RWPE2 (cell line): ENCODE measurements at places on chromosomes 6 and 20.

DNA sequence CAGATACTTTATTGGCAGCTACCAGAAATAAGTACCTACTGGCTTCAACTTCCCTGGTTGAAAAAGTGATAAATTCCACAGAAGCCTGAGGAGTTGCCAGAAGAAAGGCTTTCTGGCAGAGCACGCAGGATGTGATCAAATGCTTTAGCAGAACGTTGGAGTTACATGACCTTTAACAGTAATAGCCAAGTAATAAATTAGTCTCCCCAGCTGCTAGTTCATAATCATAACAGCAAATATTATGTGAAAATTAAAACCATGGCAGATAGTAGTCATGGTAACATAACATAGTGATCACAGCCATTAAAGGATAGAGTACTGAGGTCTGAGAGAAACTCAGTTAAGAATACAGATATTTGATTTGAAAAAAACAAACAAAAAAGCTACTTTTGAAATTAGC lies 567.7 kb downstream of the ADGRB3 start:
- DNase-seq: no peak

DNA sequence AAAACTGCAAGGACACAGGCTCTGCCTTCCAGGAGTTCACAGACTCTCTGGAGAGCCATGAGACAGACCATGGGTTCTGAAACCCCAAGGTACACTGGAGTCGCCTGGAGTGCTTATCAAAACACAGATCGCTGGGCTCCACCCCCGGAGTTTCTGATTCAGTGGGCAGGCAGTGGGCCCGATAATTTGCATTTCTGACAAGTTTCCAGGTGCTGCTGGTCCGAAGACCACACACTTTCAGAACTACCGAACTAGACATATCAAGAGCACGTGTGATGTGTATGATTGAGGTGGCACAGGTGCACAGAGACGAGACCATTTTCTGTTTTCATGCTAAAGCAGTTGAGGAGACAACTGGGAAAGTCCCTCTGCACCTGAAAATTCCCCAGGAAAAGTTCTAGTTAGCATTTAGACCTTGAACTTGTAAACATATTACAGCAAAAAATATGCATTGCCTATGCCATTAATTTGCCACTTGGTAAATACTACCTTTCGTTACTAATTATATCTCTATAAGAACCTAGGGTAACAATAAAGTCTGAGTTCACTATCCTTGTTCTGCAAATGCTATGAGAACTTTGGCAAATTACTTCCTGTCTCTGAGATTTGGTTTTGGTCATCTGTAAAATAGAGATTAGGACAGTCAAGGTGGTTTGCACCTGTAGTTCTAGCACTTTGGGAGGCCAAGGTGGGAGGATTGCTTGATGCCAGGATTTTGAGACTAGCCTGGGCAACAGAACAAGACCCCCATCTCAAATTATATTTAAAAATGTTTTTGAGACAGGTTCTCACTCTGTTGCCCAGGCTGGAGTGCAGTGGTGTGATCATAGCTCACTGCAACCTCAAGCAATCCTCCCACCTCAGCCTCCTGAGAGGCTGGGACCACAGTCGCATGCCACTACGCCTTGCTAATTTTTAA lies 14.3 kb upstream of the PIM1 start:
- no peak for DNase-seq

- no peak for DNase-seq
Measured at GRCh38 chr6:107323133-107323785, 136.1 kb downstream of the PDSS2 start.

- DNase-seq: no peak
Measured at GRCh38 chr6:5930143-5930770, 76.5 kb downstream of the NRN1 start.

GRCh38 chr6:52020945-52021570 lies 66.4 kb downstream of the PKHD1 start:
- no peak for DNase-seq

GRCh38 chr6:37785663-37786270 lies 33.8 kb upstream of the ZFAND3 start:
- no peak for DNase-seq

DNA sequence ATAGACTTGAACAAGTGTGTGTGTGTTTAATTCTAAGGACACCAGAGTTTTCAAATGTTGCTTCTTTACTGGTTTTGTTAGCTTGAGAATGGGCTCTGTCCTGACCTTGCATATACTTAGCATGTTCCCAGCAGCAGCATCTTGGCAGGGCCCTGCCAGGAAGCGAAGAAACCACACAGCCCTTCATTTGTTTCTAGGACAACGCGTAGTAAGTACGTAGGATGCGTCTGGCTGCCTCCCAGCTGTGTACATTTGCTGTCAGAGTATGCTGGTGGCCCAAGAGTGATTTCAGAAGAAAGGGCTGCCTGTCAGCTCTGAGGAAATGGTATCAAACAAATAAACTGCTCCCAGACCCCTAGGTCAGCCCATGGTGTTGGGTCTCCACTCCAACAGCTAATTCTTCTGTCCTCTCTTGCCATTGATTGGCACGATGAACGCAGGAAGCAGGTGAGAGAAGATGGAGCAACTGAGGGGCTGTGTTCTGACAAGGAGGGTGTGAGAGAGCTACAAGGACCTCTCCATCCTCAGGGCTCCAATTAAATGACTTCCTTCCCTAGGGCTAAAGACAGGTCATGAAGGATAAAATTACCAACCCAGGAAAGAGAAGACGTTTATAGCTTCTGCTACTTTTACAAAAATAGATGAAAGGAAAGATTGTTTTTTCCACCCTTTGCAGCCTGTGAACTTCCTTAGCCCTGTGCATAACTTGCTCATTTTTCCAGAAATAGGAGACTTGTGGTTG lies 55.9 kb upstream of the HDDC2 start:
- DNase-seq: no peak

DNA sequence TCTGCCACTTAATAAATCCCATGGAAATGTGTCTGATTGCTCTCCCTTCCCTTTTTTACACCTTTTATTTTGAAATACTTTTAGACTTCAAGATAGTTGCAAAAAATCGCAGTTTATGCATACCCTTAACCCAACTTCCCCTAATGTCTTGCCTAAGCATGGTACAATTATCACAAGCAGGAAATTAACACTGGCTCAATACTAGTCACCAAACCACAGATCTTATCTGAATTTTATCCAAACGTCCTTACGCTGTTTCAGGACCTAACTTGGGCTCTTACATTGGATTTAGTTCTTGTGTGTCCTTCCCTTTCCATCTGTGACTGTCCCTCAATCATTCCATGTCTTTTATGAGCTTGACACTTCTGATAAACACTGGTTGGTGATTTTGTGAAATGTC lies 146.3 kb downstream of the ZNF217 start:
- DNase-seq: no peak

- DNase-seq: no peak
Measured at GRCh38 chr6:169172946-169173345, 80.7 kb downstream of the THBS2 start.

- DNase-seq: no peak
Measured at GRCh38 chr6:145213614-145214013, 521.7 kb downstream of the EPM2A start.

DNA sequence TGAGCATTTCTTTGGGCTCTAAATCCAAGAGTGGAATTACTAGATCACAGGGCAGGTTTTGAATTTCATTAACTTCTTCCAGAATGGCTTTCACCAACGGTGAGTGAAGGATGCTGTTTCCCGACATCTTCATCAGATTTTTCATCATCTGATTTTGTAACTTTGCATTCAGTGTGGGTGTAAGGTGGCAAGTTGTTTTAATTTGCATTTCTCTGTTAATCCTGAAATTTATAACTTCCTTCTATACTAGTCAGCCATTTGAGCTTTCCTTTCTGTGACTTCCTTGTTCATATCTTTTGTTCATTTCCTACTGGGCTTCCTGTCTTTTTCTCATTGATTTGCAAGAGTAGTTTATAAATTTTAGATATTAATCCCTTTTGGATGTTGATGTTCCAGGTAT lies 18.7 kb upstream of the HCK start:
- no peak for DNase-seq

GRCh38 chr6:5318617-5319272 lies 57.4 kb downstream of the FARS2 start:
- DNase-seq: no peak

GRCh38 chr6:14550822-14551221 lies 433.2 kb downstream of the CD83 start:
- DNase-seq: no peak

- no peak for DNase-seq
Measured at GRCh38 chr6:149084808-149085556, 232.5 kb upstream of the TAB2 start.

- DNase-seq: no peak
Measured at GRCh38 chr6:47519279-47519678, 41.7 kb downstream of the CD2AP start.

GRCh38 chr20:61159957-61160686 lies 91.9 kb upstream of the CDH4 start:
- DNase-seq: peak; percentile 63

- no peak for DNase-seq
Measured at GRCh38 chr6:51651132-51651817, 436.1 kb downstream of the PKHD1 start.

GRCh38 chr6:108561742-108562502 lies 1.2 kb downstream of the FOXO3 start:
- peak; percentile 70 for DNase-seq

DNA sequence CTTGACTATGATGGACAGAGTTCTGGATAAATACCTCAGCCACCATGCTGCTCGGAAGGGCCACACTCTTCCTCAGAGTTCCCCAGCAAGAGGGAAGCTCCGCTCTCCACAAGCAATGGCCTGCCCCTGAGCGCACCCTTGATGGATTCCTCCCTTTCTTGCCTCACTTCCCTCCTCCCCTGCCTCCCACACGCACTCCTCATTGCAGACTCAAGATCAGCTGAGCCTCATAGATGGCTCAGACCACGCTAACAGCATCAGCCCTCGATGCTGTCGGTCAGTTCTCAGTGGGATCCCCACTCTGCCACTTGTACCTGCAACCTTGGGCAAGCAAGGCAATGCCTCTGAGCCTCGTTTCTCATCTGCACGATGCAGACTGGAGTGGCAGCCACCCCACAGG lies 123.3 kb downstream of the BMP7 start:
- no peak for DNase-seq

GRCh38 chr6:170093658-170094596 lies 197.0 kb downstream of the DLL1 start:
- peak; percentile 67 for DNase-seq

- peak; percentile 72 for DNase-seq
Measured at GRCh38 chr6:28865401-28866204, 58.2 kb downstream of the TRIM27 start.

GRCh38 chr20:59625214-59625922 lies 21.0 kb downstream of the PHACTR3 start:
- peak; percentile 71 for DNase-seq

GRCh38 chr6:79787626-79788025 lies 156.5 kb downstream of the SH3BGRL2 start:
- DNase-seq: no peak

DNA sequence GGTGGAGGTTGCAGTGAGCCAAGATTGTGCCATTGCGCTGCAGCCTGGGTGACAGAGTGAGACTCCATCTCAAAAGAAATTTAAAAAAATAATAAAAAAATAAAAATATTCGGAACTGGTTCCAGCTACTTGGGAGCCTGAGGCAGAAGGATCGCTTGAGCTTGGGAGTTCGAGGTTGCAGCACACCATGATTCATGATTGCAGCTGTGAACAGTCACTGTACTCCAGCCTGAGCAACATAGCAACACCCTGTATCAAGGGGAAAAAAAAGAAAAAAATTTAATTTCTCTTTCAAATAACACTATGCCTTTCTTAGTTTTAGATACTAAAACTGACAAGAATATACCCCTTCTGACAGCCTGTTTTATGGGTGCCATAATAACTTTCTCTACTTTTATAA lies 10.5 kb downstream of the KDM1B start:
- DNase-seq: no peak

- DNase-seq: no peak
Measured at GRCh38 chr20:15917283-15917682, 656.0 kb downstream of the KIF16B start.

DNA sequence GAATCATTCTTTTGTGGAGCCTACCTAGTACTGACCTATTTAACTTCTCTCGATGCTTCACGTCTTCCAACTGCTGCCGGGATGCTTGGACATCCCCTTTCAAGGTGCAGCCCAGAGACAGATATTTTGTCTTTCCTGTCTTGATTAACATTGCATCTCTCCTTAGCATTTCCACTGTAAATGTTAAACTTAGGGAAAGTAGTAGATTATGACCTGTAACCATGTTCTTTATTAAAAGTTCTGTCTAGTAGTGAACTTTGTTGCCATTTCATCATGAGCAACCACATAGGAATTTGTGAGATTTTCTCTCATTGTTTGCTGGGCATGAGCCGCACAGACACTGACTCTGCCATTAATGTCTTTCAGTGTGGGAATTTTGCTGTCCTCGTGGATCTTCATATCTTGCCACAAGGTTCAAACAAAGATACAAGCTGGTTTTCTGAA lies 117.9 kb downstream of the JAG1 start:
- no peak for DNase-seq

DNA sequence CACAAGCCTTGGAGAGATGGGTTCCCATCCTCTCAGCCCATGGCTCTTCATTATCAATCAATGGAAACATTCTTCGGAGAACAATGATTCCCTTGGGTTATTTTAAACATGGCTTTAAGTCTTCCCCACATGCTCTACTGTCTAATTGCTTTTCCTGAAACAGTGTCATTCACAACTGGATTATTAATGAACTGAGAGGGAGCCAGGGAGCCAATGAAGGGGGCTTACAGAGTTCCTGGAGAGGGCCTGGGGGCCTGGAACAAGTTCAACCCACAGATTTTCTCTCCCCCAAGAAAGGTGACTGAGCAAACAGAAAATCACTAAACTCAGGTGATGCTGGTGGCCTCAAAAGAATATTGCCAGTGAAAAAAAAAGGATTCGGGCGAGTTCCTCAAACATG lies 1.3 kb upstream of the PPP1R16B start:
- DNase-seq: peak; percentile 23

DNA sequence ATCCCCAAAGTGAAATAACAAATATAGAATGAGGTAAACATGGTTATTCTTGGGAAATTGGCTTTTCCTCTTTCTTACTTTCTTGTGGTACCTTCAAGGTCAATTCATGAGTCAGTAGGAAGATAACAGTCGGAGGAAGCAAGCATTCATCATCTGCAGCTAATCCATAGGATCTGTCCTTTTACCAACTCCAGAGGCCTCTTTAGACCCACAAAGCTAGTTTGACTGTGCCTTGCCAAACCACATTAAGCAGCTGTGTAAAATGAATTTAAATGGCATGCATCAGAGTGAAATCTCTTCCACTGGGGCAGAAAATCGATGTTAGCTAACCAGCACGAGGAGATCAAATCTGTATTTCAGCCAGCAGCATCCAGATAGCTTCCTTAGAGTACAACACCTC lies 171.3 kb downstream of the TMEM242 start:
- DNase-seq: no peak

DNA sequence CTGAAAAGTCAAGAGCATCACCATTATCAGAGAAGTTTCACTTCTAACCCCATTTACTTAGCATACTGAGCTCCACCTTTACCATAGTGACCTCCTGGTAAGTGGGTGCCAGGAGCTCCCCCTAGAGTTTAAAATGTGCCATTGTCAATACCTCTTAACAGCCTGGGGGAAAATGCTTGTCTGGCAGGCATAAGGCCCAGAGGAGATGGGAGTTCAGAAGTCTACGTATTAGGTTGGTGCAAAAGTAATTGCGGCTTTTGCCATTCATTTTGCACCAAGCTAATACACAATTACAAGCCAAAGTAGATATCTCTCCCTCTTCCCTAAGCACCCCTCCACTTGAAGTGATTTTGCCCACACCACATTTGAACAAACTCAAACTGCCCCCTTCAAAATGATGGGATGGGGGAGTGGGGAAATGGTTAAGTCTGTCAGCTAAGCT lies 919.0 kb downstream of the KIF16B start:
- no peak for DNase-seq
